DMS79 (cell line): ENCODE measurements at places on chromosomes 1 and 21.

DNA sequence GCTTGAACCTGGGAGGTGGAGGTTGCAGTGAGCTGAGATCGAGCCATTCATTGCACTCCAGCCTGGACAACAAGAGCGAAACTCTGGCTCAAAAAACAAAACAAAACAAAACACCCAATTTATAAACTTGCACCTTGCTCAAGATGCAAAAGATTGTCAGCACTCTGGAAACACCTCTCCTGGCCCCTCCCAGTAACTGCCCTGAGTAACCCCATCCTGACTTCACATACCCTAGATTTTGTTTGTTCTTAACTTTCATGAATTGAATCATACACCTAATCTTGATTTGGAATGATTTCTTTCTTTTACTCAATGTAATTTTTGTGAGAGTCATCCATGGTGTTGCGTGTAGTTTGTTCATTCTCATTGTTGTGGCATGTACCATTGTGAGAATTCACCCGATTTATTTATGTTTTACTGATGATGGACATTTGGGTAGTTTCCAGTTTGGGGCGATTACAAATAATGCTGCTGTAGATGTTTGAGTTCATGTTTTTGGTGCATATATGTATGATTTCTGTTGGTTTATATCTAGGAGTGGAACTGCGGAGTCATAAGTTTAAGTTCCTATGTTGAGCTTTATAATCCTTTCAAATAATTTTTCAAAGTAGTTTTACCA lies 10.4 kb downstream of the NECAP2 start:
- DNase-seq = no peak

DNA sequence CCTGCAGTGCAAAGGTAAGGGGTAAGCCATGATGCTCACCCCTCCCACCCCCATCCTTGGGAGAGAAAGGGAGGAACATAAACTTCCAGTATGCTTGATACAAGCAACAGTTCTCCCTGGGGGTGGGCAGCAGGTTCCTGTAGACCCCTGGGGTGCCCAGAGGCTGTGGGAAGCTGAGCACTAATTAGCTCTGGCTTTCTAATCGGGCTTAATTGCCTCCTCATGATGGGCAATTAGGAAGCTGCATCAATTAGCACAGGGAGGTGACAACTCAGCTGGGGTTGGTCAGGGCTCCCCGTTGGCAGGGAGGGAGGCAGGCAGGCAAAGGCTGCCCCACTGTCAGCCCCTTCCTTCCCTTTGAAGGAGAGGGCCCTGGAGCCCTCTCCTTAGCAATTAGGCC lies 15.7 kb upstream of the LMNA start:
- DNase-seq = no peak

GRCh38 chr1:6922096-6922931 lies 137.1 kb downstream of the CAMTA1 start:
- DNase-seq = peak; percentile 97

DNA sequence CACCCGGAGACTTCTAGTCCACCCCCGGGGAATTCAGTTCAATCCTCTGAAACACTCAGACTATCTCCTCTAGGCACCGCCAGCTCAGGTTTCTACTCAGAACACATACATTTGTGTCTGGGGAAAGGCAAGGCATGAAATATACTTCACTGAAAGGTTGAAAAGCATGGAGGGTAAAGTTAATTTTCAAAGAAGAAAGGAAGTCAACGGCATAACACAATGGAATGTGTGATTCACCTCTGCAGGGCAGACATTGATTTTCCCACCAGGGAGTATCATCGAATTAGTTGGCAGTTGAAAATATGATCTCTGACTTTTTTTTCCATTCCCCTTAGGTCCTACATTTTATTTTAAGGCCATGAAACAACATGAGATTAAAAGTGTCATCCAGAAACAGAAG lies 669.4 kb downstream of the SMYD3 start:
- no peak for DNase-seq

DNA sequence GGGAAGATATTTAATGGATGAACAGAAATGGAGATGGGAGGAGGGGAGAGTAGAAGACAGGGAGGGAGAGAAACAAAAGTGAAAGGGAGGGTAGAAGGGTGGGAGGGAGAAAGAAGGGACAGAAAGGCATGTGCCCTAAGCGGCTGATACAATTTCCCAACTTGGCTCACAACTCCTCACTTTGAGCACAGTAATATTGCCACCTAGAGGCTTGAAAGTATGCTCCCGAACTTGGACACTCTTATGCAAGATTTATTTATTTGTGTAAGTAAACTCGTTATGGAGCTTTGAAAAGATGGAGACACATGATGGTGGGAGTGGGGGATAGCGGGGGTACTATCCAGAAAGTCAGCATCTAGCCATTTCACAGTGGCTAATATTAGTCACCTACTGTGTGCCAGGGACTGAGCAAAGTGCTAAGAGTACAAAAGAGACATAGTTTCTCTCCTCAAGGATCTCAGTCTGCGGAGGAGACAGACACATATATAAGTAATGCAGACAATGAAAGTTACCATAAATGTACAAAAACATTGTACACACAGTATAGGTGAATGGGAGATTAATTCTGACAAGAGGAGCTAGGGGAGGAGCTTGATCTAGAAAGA lies 189.7 kb downstream of the SEC16B start:
- DNase-seq = peak; percentile 8

- no peak for DNase-seq
Observed at GRCh38 chr1:38370716-38371504, 324.3 kb upstream of the POU3F1 start.

DNA sequence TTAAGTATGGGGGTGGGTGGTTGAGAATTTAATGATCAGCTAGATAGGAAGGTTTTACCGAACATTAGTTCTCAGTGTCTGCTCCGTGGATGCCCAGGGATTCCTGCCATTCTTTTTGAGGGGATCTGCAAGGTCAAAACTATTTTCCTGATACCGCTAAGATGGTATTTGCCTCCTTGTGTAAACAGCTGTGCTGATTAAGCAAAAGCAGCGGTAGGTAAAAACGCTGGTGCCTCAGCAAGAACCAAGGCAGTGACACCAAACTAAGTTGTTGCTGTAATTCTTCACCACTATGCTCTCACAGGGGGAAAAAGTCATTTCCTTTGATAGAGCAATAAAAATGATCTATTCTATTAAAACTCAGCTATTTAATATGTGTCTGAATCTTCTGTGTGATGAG lies 229.0 kb downstream of the FMN2 start:
- DNase-seq = no peak

DNA sequence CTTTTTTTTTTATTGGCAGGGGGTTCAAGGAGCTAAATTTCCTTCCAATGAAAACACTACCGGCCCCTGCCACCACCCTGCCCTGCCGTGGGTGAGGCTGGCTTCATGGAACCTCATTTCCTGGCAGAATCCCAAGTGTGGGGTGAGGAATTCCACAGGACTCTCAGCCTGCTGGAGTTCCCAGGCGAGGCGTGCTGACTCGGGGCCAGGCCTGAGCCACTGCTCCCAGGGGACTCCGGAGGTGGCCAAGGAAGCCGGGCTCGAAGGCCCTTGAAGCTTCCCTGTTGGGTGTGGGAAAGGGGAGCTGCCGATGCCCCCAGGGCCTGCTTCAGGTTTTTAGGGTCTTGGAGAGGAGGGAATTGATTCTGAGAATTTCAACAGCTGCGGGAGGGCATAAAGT lies 95.3 kb upstream of the ACTRT2 start:
- DNase-seq = no peak

- DNase-seq = peak; percentile 40
Observed at GRCh38 chr1:37338658-37339057, 135.7 kb upstream of the ZC3H12A start.

DNA sequence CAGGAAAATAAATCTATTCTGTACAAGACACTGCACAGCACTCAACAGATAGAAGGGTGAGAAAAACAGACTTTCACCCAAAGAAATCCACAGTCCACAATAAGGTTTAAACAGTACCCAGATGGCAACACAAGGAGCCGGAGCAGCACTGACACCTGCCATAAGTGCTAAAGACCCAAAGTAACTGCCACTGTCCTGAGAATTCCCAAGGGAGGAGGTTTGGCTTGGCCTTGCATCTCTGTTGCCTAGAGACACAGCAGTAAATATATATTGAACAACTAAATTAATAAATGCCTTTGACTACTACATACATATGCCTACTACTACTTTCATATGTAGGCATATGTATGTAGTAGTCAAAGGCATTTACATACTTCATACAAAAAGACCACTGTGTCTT lies 68.0 kb downstream of the VAV3 start:
- DNase-seq = no peak

GRCh38 chr1:3261007-3261968 lies 192.3 kb downstream of the PRDM16 start:
- no peak for DNase-seq

GRCh38 chr1:63108206-63108605 lies 214.2 kb upstream of the FOXD3 start:
- no peak for DNase-seq
